ENCODE measurements at places on chromosomes 1 and 21.

- no peak for DNase-seq
These were observed 22.4 kb downstream of the SLAMF1 start for GRCh38 chr1:160624464-160624863.

DNA sequence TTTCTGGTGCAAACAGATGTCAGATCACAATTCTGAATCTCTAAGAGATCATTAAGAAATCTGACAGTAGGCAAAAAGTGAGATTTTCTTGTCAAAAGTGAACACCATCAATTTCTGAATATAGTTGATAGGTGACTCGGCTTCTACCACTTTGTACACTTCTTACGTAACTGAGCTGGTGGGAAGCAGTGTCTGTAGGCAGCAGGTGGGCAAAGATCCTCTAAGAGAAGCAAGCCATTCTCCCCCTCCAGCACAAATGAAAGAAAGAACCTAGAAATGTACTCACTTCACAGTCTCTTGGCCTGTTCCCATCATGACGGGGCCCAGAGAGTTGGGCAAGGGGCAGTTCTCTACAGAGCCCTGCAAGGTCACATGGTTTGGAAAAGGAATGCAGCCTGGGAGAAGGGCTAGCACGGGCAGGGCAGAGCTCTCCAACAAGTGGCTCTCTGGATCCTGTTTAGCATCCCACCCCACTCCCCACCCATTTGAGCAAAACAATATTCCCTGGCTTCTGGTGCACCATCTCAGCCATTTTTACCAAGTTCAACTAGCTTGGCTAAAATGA lies 412.6 kb downstream of the LTN1 start:
- no peak for DNase-seq

DNA sequence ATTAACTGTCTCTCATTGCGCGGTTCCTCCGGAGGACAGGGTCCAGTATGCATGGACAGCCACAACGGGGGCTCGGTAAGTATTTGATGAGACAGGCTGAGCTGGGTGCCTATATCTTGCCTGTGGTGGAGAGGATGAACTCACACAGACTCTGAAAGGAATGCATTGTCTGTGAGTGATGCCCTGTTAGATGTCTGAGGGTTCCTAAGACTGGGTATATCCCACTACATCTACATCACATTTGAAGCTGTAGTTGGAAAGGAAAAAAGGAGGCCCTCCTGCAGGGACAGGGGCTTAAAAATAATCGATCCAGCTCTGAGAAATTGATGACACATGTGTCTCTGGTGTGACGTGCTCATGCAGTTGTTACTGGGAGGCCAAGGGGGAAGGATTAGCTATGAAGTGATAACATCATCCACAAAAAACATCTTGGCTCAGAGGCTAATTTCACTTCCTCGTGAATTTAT lies 1.9 kb downstream of the ADARB1 start:
- no peak for DNase-seq

GRCh38 chr1:103109311-103109920 lies 1.1 kb upstream of the COL11A1 start:
- DNase-seq, result peak; percentile 37

DNA sequence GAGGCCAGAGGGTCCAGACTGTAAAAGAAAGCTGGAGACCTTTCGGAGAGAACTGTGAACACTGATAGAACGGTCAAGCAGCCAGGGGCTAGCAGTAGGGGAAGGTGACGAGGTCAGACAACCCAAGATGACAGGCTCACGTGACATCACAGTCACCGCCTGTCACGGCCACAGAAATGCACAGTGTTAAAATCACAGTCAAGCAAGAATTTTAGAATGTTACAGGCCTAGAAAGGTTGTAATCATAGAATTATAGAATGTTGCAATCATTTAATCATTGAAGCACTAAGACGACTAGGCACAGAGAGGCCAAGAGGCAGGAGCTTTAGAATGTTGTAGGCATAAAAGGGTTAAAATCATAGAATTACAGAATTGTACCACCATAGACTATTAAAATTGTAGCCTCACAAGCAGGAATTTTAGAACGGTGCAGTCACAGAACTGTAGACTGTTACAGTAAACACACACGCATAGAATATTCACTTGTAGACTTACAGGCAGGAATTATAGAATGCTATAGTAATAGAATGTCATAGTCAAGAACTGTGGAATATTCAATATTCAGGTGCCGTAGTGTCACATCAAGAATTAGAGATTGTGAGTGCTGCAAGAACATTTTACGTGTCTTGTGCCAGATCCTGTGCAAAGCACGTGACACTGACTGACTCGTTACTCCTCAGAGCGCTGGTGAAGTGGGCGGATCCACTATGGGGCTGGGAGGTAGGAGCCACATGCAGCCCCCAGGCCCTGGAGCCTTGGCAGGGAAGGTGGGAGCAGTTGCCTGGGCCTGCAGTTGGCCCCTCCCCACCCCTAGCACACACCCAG lies 118.1 kb downstream of the EPHB2 start:
- DNase-seq, result no peak

- DNase-seq, result no peak
These were observed 55.4 kb downstream of the STUM start for GRCh38 chr1:226603858-226604559.

DNA sequence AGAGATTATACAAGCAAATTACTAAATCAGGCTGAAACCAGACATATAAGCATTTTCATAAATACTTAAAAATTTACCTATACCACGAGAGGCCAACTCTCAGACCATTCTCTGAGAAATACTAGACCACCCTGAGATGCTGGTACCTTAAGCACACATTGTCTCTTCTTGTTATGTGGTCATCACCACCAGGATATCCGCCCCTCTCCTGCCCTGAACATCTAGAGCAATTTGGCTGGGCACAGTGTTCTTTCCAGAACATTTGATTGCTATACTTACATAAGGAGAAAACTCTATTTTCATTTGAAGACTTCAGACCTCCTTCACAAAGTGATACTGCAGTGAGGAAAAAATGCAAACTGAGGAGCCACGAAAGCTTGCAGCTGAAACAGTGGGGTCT lies 36.2 kb upstream of the DUSP10 start:
- no peak for DNase-seq

- no peak for DNase-seq
These were observed 25.6 kb upstream of the PTGFR start for GRCh38 chr1:78465143-78465542.

DNA sequence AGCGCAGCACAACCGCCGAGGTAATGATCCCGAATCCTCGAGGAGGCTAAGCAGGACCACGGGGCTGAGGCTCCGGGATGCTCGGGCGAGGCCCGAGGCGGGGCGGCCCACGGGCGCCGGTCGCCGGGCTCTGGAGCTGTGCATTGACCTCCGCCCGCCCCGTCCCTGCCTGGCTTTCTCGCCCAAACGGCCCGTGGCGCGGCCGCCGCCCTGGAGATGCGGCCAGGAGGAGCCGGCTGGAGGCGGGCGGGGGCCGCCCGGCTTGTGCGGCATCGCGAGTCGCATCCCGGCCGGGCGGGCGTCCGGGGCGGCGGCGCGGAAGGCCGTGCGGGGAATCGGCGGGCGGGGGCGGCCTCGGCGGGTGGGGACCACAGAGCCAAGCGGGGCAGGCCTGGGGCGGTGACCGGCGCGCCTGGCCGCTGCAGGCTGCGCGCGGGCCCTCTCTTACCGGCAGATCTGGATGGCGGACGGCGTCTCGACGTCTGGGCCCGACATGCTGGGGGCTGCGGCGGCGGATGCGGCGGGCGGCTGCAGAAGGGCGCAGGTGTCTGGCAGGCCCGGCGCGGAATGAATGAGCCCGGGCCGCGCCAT lies 663 bp downstream of the ACOT7 start:
- DNase-seq, result no peak

GRCh38 chr1:100322436-100323211 lies 29.7 kb upstream of the CDC14A start:
- peak; percentile 60 for DNase-seq

DNA sequence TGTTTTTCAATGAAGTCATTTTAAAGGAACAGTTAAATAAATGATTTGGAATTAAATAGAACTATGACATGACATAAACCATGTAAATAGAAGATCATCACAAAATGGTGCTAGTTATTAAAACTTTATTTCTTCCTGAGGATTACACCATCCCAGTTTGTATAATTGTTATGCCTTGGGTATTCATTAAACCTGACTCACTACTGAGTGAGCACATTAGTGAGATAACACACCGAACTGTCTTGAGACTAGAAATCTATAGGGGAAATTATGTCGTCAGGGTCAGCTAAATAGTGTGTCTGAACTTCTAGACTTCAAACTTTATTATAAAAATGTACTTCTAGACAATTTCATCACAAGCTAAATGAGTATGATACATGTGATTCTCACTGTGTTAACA lies 189.4 kb downstream of the NCAM2 start:
- DNase-seq, result peak; percentile 12

GRCh38 chr1:64480999-64481772 lies 11.3 kb downstream of the CACHD1 start:
- DNase-seq, result no peak

DNA sequence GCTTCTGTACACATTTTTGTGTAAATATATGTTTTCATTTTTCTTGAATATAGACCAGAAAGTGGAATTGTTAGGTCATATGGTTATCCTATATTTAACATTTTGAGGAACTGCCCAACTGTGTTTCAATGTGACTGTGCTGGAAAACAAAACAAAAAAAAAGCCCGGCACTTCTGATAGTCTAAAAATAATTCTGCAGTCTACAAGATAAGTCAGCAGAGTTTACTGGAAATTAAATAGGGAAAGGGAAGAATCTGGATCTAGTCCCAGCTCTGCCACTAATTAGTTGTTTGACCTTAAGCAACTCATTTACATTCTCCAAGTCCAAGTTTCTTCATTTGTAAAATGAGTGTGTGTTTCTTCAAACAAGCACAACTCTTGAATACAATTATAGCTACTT lies 869.1 kb upstream of the B3GALT2 start:
- no peak for DNase-seq

- no peak for DNase-seq
These were observed 58.5 kb downstream of the FGGY start for GRCh38 chr1:59355361-59355760.

DNA sequence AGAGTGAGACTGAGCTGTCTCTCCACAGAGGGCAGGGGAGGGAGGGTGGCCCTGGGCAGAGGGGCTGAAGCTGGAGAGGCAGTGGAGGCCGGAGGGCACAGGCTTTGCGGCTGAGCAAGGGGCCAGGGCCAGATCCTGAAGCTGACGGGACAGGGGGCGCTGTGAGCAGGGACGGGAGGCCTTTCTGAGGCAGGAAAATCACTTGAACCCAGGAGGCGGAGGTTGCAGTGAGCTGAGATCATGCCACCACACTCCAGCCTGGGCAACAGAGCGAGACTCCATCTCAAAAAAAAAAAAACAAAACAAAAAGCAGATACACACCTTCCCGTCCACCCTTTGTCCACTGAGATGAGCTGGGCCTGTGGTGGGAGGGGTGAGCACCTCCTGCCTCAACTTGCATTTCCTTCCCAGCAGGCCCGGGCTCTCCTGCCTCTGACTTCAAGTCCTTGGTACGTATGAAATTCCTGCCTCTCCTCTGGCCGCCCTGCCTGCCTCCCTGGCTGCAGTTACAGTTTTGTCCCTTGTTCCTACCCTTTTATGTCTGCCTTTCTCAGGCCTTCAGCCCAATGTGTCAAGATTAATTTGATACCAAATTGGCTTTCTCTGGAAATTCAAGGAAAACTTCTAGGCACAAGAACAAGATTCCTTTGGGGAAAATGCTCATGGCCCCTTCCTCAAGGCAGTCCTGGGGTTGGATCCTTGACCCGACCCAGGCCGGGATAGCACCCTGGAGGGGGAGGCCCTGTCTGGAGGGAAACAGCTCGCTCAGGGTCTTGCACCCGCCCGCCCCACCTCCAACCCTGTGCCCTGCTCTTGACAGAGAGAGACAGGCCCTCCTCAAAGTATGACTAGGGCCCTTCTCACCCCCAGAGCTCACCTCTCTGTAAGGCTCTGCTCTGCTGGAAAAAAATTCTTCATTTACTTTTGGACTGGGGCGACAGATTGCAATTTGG lies 11.2 kb upstream of the ADAMTSL4 start:
- peak; percentile 88 for DNase-seq

DNA sequence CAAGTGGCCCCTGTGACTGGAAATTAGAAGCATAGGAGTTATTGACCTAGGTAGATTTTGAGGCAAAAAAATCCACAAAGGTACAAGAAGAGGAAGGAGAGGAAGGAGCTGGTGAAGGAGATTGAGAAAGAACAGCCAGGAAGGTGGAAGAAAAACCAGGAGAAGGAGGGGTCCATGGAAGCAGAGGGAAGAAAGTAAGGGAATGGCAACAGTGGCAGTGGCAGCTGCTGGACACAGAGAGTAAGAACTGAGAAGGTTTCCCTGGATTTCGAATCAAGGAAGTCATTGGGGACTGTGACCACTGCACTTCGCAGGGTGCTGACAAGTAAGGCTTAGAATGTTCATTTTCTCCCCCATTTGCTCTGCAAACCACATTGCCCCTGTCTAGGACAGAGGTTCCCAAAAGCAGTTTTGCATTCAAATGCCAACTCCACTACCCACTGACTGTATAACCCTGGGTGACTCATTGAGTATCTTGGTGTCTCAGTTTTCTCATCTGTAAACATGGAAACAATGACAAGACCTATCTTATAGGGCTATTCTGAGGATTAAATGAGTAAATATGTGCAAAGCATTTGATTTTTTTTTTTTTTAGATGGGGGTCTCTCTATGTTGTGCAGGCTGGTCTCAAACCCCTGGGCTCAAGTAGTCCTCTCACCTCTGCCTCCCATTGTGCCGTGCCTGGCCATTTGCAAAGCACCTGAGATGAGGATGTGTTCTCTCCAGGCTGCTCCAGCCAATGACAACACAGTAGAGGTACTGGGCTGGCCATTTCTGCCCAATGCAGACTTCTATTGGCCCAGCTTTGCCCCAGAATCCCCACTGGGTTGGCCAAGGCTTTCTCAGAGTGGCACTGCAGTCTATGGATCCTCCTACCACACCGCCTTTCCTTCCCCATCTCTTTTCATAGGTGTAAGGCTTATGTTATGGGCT lies 9.3 kb upstream of the CAPN2 start:
- peak; percentile 60 for DNase-seq

DNA sequence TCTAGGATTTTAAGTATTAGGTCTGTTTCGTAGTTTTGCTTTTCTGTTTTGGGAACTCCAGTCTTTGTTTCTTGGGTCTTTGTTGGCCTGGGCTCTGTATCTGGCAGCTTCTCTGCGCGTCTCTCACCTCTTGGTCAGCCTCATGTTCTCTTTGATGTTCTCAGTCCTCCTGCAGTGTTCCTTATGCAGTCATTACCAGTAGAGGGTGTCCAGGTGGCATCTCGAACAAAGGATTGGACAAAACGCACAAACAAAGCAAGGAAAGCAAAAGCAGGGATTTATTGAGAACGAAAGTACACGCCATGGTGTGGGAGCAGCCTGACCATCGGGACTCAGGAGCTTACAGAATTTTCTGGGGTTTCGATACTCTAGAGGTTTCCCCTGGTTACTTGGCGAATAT lies 133.7 kb upstream of the COL6A1 start:
- no peak for DNase-seq

GRCh38 chr1:11338284-11338924 lies 65.4 kb downstream of the UBIAD1 start:
- DNase-seq, result no peak

- DNase-seq, result no peak
These were observed 42.0 kb downstream of the GRIK3 start for GRCh38 chr1:36992139-36992943.

Data from fibroblast of skin of abdomen (primary cell).